ENCODE measurements at places on chromosomes 16 and 17.
A peak's percentile ranks its signal among the peaks of the same experiment; 100 is the strongest.

DNA sequence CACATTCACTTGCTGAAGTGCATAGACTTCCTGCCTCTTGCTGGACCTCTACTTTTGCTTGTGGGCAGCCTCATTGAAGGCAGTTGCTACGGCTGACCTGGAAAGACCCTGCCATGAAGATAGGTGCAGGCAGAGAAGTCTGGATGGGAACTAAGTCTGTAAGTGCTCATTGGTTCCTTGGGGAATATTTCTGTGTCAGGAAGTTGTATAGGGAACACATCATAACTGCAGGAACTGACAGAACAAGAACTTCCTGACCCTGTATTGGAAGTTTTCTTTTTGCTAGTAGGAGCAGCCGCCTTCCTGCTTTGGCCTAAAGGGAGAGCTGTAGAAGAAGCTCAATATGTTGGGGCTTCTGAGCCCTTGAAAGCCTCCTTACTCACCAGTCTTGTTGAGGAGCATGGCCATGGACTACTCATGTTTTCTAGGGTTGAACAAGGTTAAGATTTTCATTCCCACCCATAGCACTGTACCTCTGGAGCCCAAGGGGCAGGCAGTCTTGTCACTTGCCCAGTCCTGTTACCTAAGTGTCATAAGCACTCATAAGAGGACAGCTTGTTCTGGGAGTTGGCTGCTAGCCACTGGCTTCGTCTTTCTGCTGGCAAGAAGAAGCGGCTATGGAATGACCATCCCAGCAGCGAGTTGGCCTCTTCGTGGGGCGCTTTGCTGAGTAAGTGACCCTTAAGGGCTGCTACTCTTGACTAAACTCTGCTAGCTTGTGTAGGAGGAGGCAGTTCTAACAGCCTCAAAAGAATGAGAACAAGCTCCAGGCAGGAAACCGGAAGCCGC is 7.2 kb downstream of the UBFD1 start:
- DNase-seq = no peak

DNA sequence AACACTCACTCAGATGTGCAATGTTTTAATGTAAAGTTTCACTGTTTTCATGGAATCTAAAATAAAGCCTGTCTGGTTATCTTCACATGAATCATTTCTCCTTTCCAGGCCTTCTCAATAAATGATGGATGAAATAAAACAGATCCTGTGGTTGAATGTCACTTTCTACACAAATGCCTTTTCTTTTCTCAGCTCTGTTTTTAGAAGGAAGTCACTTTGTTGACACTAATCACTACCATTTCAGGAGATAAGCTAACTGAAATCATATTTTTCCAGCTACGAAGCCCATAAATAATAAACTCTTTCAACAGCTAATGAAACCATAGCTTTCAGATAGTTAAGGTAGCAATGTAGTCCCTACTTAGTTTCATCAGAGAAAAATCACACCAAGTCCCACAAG is 17.9 kb downstream of the NME2 start:
- DNase-seq = no peak

GRCh38 chr17:45251931-45252330 is 10.0 kb downstream of the SPATA32 start:
- no peak for DNase-seq

DNA sequence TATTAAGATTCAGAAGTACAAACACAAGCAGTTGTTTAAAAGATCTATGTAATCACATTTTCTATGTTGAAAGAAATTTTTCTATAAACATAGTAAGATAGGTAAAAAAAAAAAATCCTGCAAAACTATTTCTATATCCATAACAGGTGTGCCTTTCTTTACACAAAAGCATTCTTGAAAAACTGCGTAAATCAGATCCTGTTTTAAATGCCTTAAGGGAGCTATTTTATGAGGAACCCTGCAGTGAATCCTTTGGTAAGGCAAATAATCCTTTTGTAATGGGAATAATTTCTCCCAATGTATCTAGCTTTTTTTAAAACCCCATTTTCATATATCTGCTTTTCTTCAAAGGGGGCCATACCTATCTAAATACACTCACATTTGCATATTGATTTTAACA is 157.3 kb downstream of the AATF start:
- no peak for DNase-seq

DNA sequence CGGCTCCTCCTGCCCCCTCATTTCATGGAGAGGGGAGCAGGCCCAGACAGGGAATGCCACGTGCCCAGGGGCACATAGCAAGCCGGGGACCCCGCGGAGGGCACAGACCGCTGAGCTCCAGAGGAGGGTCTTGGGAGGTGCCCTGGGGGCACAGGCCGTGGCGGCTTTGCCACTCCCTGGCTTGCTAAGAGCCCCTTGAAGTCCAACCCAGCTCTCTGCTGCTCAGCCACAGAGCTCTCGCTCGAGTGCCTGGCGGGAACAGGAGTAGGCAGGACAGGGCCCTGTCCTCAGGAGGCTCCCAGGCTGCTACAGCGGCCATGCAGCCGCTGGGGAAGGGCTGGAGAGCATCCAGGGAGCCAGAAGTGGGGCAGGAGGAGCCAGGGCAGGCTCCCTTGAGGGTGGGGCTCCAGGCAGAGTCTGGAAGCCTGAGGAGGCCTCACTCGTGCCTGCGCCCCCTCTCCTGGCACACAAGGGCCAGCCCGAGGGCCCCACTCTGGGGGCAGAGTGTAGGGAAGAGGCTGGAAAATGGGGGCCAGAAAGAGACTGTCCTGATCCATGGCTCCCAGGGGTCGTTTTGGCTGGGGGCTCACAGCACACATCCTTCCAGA is 4.4 kb upstream of the RAB26 start:
- no peak for DNase-seq

GRCh38 chr16:19881783-19882182 is 2.9 kb downstream of the GPRC5B start:
- no peak for DNase-seq

DNA sequence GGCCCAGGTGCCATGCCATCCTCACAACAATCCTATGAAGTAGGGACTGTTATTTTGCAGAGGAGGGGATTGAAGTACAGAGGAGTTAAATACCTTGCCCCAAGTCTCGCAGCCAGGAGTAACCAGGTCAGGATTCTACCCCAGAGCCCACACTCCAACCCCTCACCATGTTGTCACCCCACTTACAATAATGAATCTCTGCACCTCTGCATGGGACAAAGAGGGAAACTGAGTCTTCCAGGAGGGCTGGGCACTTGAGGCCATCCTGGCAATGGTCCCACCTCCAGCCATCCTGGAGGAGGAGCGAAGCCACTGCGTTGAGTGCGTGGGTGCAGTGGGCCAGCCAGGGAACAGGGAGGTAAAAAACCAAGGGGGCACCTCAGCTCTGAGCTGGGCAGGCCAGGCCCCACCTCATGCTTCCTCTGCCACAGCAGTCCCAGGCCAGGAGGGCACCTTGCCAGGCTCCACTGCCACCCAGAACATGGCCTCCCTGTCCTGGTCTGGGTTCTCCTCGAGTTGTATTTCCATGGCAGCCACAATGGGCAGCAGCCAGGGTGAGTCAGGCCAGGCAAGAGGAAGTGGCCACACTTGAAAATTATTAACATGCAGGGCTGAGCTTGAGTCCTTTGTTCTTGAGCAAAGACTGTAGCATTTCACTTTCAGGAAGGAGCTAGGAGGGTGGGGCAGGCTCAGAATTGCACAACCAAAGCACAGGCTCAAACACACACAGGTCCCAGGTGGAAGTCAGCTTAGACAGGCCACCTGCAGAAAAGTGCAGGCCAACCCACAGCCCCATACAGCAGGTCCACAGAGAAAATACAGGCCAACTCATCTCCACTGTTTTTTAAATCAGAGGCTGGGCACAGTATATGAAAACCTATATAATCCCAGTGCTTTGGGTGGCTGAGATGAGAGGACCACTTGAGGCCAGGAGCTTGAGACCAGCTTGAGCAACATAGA is 52.1 kb downstream of the CUEDC1 start:
- peak; percentile 98 for DNase-seq

All from kidney epithelial cell (primary cell).